ENCODE measurements at places on chromosomes 11 and 22.

DNA sequence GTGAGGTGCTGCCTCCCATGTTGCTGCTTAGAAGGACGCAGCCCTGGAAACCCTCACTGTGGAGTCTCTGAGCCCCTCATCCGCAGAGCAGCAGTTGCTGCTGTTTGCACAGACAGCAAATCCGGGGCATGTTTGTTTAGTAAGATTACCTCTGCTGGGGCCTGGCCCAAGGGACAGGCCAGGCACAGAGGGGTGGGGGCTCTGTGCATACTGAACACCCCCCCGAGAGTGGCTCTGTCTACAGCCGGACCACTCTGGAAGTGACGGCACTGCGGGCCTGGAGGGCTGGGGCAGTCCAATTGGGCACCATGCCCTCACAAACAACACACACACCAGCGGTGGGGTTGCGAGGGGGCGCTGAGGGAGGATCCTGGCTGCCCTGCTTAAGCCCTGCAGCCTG, 22.9 kb upstream of the CCDC188 start:
- no peak for DNase-seq

- no peak for DNase-seq
Measured at GRCh38 chr11:111798279-111798678, 32.1 kb upstream of the PPP2R1B start.

GRCh38 chr22:49670456-49671330, 157.0 kb downstream of the BRD1 start:
- no peak for DNase-seq

DNA sequence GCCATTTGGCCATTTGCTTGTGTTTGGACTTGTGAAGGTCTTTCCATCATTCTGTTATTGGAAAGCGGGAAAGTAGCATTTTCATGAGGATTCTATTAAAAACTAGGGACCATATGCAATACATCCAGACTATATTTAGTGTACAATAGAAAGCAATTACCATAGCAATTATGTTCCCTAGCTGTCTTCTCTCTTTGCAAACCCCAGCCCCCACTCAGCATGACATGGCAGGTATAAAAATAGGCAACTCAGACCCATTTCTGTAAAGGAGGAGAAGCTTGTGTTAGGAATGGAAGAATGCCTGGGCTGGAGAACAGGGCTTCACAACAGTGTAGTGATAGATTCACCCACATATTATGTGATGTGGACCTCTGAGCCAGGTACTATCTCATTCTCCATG, 12.4 kb downstream of the OR51B6 start:
- no peak for DNase-seq

GRCh38 chr22:22706253-22706915, 62.0 kb downstream of the GGTLC2 start:
- no peak for DNase-seq

- no peak for DNase-seq
Measured at GRCh38 chr22:23216461-23217170, 36.3 kb downstream of the BCR start.

DNA sequence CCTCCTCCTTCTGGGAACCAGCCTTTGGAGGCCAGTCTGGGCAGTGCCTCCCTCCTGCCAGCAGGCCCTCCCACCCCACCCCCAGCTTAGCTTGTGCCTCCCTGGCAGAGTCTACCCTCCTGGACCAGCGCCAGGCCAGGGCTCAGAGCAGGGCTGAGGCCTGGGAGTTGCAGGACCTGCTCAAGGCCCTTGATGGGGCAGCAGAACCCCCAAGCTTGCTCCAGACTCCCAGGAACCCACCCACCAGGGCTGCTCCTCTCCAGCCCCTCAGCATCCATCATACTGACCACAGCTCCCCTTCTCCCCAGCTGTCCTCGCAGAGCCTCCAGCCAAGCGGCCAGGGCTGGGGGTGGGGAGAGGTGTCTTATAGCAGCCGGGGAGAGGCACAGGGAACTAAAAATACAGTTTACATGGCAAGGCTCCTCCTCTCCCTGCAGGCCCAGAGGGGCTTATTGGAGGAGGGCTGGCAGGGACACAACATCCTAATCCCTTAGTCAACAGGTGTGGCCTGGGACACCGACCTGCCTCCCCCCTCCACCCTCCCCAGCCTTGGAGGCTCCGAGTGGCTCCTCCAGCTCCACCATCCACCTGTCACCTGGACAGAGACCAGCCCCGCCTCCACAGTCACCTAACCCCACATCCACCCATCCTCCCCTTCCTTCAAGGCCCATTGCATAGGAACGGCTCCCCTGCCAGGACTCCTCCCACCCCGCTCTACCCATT, 5.2 kb upstream of the MB start:
- DNase-seq: no peak

DNA sequence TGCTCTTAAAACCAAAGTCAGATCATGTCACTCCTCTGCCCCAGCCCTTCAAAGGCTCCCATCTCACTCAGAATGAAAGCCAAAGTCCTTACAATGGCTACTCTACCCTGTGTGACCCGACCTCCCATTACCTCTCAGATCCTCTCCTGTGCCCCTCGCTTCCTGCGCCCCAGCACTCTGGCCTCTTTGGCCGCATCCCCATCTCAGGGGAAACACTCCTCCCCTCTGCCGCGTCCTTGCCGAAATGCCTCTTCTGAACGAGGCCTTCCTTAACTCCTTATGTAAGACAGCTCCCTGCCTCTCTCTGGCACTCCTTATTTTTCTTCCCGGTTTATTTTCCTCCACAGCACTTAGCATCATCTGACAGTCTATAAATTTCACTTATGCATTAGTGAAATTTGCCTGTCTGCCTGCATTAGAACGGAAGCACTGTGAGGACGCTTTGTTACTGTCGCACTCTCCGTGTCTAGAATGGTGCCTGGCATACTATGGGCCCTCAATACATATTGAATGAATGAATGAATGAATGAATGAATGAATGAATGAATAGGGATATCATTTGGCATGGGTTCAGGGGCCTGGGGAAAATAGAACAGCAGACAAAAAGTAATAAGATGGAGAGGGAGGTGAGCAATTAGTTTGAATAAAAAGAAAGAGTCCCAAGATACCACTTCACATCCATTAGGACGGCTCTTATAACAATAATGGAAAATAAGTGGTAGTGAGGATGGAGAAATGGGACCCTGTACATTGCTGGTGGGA, 137.8 kb downstream of the CEP164 start:
- DNase-seq: no peak

GRCh38 chr11:912266-912665, 1.7 kb upstream of the CHID1 start:
- no peak for DNase-seq

- no peak for DNase-seq
Measured at GRCh38 chr11:34721646-34722045, 100.8 kb downstream of the EHF start.

- no peak for DNase-seq
Measured at GRCh38 chr11:117606211-117606610, 190.8 kb downstream of the DSCAML1 start.

DNA sequence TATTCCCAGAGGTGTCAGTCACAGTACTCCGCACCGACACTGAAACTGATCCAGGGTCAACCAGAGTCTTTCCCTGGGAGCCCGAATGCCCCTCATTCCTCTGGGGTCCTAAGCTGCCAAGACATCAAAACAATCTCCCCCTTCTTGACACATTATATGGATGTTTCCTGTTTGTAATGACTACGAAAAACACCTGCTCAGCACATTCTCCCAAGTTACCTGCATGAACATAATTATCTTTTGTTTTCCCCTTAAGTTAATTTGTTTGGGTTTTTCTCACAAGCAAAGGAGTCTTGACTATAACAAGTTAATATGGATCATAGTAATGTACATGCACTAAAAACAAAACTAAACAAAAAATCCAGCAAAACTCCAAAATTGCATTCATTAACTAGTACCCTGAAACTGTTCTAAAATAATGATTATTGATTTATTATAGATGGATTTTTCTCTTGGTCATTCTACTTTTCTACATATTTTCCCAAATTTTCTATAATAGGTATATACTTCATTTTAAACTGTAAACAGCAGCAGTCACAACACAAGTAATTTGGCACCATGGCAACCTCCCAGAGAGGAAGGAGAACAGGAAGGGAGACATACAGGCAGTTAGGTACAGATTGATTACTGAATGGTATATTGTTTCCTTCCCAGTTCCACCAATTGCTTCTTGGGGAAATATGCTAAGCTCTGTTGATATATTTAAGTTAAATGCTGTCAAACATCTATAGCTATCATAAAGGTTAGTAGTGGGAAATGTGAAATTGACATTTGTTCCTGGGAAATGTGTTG, 631.5 kb downstream of the METTL15 start:
- no peak for DNase-seq

DNA sequence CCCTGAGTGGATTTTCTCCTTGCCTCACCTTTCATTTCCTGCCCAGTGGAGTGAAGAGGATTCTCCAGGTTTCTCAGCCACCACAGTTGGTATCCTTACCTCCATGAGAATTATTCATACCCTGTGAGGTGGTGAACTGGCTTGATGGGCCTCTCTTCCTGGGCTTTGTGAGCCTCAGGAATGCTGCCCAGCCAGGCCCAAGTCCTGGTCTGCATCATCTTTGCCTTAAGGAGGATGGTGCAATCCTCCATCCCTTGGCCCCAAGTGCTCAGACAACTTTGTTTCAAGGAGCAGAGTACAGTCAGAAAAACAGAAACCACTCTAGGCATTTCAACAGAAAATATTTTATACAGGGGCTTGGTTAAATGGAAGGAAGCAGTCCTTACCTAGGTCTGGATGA, 114.2 kb upstream of the CADM1 start:
- DNase-seq: no peak

DNA sequence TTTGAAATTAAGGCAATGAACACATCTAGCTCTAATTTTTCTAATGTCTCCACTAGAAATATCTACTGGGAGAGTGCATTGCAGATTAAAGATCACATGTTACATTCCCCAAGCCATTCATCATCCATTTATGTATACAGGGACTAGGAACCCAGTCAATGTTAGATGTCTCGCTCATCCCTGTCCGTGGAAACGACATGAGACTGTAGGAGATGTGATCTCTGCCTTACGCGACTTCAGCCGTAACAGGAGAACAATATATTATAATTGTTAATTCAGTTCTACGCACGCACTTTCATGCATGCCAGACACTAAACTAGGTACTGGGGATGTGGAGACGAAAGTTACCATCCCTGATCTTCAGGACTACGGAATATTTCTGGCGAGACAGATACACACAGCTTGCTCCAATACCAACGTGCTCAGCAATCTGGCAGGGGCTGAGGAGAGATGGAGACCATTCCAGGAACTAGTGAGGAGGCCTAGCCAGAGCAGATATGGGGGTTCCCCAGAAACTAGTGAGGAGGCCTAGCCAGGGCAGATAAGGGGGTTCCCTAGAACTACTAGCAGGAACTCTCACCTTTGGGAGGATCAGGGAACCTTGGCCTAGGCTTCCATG, 706 bp downstream of the DCPS start:
- DNase-seq: no peak

GRCh38 chr11:103800406-103801114, 235.9 kb upstream of the DDI1 start:
- no peak for DNase-seq

DNA sequence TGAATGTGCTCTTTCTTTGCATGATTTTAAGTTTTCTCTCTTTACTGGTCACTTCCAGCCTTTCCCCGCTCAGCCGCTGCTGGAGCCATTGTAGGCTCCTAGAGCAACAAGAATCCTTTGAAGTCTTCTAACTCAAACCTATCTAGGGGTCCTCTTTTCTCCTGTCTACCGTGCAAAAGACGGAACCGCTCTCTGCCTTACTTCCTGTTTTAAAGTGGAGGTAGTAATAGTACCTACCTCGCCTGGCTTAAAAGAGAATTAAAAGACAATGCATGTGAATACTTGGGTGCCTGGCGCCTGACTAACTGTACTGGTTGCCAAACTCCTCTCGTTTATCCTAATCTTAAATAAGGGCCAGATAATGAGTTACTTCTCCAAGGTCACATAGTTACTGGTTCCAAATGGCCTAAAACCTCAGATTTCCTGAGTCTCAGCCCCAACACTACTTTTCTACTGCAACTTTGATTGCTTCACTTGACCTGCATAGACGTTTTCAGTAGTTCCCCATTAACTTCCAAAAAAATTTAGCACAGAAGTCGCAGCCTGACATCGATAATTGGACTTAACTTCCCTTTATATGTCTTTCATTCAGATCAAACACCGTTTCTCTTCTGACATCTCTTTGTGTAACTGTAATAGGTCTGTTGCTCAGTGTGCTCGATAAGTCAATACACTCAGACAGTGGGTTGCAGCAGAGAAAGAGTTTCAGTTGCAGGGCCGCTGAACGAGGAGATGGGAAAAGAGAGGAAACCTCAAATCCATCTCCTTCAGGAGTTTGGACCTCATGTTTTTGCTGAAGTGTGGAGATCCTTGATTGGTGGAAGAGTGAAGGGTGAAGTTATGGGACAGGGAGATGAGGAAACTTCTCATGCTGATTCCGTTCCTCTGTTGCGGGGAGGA, 891 bp downstream of the SAMM50 start:
- no peak for DNase-seq

All from activated CD8-positive, alpha-beta memory T cell treated with anti-CD3 and anti-CD28 coated beads for 1 hour (primary cell).